Stimulated activated CD8-positive, alpha-beta memory T cell treated with anti-CD3 and anti-CD28 coated beads, Interleukin-7, amount 100 ng/mL, for 1 hour (primary cell): ENCODE measurements at places on chromosomes 2 and 18.

DNA sequence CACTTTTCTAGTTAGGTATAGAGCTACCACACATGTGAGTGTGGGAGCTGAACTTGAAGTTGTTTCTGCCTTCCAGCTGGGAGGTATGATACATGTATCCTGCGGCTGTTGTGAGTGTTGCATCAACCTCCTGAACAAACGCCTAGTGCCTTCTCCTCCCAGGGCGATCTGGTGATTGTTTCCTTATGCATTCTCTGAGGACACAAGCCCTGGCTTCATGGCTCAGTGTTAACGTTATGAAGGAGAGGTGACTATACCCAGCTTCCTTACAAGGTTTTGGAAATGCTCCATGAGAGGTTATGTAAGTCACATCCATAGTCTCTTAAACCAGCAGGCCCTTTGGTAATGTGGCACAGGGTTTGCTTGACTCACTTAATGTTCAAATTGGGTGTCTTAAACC, 64.9 kb downstream of the SPRED2 start:
- DNase-seq = no peak

DNA sequence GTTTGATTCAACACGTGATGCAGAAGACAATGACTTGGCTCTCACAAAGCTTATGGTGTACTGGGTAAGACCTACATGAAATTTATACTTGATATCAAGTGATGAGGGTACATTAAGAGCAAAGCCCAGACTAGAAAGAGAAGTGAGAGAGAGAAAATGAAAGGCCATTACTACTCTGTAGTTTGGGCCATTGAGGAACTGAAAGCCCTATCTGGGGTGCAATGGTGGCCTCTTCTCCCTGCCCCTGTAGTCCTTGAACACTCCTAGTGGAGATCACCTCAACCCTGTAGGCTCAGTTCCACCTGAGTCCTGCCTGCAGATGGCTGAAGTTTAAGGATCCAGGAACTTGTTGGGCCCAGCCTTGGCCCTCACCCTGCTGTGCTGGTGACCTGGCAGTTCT, 569.8 kb upstream of the MEX3C start:
- no peak for DNase-seq

DNA sequence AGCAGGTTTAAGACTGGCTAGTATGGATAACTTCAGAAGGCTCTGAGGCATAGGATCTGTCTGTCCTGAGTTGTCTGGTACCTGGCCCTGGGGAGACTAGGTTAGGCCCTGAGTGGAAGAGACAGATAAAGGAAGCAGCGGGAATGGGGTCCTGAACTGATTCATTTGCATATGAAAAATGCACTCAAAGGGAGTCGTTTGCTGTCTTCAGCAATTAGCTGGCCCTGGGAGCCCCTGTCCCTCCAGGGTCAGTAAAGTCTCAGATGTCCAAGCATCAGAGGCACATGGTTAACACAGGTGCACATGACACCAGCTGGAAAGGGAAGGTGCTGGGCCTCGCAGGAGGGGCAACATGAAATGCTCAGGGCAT, 172.4 kb downstream of the ACOXL start:
- no peak for DNase-seq

DNA sequence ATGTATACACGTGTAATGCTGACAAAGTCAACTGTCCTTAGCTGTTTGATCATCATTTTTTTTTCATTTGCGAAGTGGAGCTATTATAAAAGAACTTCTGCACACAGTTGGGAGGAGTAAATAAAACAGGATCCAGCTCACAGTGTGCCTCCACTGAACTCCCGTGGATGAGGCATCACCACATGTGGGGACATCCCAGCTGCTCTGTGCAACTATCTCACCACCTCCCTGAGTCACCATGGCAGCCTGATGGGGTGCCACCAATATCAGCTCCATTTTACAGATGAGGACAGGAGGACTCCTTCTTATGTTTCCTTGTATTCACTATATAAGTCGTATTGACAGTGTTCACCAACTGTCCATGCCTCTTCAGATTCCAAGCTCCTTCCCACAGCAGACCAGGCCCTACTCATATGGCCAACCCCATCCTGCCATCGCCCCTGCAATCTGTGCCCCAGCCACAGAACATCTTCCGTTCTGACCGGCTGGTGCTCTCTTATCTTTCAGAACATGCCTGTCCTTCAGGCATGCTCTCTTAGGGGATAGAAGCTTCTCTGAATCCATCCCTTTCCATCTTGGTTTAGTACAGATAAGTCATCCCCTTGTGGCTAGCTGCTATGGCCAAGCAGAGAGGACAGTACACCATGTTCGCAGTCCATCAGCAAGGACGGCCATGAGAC, 288.1 kb downstream of the RNF144A start:
- DNase-seq = no peak

DNA sequence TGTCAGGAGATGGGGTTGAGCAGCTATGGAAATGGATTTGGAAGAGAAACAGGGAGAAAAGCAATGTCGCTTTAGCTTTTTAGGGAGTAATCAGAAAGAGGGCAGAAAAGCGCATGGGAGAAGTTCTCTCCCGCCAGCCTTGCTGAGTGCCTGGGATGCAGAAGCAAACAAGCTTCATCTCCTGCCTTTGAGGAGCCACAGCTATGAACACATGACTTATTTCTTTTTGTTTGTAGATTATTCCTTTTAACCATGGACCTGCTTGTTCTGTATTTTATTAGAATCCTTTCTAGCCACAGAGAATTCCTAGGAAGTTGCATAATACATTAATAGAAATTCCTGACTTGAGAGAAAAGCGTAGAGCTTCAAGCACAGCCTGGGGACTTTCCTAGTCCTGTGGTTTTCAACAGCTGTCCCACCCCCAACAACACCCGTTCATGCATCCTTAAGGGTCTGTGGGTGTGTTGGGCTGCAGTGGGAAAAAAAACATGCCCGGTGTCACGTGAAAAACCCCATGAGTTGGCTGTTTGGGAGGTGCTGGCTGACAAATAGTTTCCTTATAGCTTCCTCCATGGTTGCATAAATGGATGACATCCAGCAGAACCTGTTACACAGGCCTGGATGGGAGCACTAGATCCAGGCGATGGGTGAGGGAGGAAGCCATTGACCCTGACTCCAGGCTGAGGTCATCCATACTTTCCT, 14.9 kb downstream of the SLC9A4 start:
- DNase-seq = no peak

- no peak for DNase-seq
Observed at GRCh38 chr2:37167636-37168180, 10.9 kb upstream of the EIF2AK2 start.

- DNase-seq = no peak
Observed at GRCh38 chr2:218238887-218239286, 21.9 kb downstream of the ARPC2 start.
